Activated CD4-positive, CD25-positive, alpha-beta regulatory T cell treated with anti-CD3 and anti-CD28 coated beads, Interleukin-2, amount 50 U/mL, for 16 hours (primary cell): ENCODE measurements at places on chromosomes 12 and 14.

- DNase-seq = no peak
These were observed 421.9 kb downstream of the LRFN5 start for GRCh38 chr14:42028607-42029006.

GRCh38 chr14:99751539-99752485 is 41.4 kb upstream of the EML1 start:
- no peak for DNase-seq

GRCh38 chr12:116222358-116222757 is 55.1 kb downstream of the MED13L start:
- DNase-seq = no peak

GRCh38 chr12:124949779-124950728 is 35.6 kb upstream of the UBC start:
- DNase-seq = no peak

DNA sequence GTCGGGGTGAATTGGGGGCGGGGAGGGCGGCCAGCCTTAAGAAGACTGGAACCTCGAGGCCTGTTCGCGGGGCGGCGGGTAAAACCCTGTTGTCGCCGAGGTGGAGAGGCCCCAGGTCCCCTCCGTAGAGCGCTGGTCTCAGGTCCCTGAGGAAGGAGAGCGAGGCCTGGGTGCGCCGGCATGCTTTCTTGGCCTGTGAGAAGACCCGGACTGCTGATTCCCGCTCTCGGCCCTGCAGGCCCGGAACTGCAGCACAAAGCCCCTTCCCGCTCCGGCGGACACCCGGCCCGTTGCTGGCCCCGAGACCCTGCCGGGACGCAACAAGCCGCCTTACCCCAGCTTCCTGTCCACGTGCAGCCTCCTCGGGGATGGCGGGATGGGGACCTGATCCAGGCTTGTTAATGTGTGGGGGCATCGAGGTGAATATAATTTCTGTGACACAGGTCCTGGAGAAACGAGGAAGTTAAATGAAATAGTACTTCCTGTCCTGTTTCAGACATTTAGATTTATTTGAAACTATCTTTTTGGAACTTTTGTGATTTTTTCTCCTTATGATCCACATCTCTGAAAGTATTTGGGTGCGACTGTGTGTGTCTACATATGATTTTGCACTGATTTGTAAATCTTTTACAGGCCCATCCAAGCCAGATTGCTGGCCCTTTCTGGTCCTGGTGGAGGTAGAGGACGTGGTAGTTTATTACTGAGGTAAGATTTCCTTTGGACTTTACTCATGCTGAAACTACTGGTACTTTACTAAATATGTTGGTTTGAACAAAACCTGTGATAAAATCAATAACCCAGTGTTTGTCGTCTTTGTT is 600 bp downstream of the PNN start:
- no peak for DNase-seq

- DNase-seq = no peak
These were observed 120.1 kb downstream of the TTC7B start for GRCh38 chr14:90695997-90696660.

GRCh38 chr12:108800591-108800990 is 56.8 kb downstream of the SSH1 start:
- DNase-seq = no peak

GRCh38 chr12:121539908-121540307 is 40.9 kb downstream of the KDM2B start:
- DNase-seq = no peak

DNA sequence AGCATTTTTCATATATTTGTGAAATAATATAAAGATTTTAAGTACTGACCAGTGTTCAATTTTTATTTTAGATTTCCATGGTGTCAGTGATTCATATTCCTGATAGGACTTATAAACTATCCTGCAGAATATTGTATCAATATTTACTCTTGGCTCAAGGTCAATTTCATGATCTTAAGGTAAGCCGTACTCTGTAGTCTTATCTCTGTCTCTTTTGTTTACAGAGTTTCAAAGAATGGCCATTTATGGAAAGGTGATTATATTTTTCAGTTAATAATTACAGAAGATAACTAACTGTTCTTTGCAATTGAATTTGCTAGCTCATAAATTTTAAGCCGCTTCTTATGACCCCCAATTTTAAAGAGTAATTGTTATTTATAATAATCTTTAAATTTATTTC is 27.9 kb downstream of the CGRRF1 start:
- no peak for DNase-seq

DNA sequence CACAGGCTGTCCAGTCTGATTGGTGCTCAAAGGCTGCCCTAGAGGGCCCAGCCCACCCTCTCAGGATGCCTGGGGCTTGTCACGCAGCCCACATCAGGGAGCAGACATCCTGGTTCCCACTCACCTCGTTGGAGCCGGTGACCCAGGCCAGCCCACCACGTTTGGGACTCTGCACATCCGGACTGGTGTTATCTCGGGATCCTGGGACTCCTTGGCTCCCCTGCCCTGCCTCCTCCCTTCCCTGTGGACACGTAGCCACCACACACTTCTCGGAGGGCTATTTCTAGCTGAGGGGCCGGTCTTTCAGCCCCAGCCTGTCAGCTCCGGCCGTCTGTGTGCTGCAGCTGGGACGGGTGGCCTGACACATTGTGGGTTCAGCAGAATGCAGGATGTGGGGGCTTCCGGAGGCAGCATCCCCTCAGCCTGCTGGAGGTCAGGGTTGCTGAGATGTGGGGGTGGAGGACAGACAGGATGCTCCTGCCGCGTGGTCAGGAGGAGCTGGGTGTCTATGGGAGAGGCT is 12.8 kb upstream of the FGF23 start:
- no peak for DNase-seq

DNA sequence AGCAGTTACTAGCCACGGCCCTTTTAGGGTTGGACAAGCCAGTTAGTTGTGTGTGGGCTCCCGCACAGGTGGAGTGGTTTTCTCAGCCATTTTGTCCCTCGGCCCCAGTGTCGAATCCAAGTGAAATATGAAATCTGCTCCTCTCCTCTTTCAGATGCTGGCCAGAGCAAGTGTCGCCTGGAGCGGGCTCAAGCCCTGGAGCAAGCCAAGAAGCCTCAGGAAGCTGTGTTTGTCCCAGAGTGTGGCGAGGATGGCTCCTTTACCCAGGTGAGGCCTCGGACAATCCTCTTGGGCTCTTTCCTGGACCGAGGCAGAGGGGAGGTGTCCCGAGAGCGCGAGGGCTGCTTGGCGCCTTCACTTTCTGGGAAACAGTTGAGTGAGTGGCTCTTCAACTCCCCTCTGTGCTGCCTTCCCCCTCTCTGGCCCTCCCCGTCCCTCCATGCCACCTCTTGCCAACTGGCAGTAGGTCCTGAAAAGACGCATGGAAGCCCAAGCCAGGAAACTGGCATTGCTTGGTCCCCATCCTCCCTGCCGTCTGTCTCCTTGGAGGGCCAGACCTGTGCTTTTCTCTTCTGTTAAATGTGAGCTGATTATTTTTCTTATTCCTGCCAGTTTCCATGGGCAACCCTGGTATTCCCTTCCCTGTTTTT is 74.2 kb downstream of the SMOC1 start:
- DNase-seq = no peak

DNA sequence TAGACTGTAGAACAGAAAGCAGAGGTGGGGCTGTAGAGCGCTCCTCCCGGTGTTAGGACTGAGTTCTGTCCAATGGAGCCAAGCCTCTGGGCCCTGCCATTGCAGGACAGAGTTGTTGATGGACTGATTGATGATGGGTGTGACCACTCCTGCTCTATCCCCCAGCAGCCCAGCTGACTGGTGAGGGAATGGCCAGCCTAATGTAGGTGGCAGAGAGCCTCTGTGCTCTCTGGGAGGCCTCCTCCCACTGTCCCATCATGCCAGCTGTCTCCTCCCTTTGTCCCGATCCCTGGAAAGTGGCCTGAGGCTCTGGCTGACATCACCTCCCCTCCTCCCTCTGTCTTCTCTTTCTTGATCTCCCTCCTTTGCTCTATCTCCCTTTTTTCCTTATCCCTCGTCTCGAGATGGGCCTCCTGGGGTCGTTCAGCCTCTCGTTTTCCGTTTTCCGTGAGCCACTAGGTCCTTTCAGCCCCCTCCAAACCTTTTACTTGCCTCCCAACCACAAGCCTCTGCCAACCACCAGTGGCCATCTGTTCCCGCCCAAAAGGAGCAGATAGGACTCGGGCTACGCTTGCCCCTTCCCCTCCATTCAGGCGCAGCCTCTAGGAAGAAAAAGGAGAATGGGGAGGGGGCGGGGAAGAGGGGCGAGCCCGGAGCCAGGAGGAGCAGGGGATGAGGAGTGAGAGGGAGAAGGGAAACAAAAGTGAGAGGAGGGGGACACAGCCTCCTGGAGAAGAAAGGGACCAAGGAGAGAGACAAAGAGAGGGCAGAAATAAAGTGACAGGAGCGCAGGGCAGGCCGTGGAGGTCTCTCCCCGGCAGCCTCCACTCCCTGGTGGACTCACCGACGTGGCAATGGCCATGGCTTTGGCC is 572 bp downstream of the EFS start:
- no peak for DNase-seq

- DNase-seq = no peak
These were observed 195.8 kb downstream of the FOXN3 start for GRCh38 chr14:89221109-89221810.

GRCh38 chr14:53285821-53286220 is 132.7 kb upstream of the DDHD1 start:
- no peak for DNase-seq

- no peak for DNase-seq
These were observed 25.3 kb downstream of the TPCN1 start for GRCh38 chr12:113246478-113247122.

DNA sequence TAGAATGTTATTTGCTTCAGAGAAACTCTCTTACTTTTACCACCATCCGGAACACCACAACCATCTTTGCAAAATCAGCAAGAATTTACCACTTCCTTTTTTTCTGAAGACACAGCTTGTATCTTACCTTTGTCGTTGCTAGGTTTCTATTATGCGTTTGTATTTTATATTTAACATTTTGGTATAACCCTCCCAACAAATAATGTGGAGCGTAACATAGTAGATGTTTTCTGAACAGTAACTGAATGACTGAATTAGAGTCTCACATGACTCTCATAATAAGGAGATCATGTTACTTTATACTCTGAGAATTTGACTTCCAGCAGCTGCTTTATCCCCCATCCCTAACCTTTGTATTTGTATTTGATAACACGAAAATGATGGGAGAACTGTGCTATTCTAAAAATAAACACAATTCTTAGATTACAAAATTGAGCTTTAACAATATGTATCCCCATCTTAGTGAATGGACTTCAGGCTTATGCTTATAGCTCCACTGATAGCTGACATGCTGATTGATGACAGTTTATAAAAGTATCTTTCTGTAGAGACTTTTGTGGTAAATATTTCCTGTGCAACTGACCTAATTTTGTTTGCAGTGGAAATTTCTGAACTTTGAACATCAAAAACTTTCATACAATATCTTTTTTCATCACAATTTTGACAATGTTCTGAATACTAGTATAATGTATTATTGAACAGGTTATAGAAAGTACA is 7.9 kb upstream of the KLRB1 start:
- DNase-seq = no peak

GRCh38 chr12:116628989-116629388 is 69.8 kb downstream of the MAP1LC3B2 start:
- no peak for DNase-seq

DNA sequence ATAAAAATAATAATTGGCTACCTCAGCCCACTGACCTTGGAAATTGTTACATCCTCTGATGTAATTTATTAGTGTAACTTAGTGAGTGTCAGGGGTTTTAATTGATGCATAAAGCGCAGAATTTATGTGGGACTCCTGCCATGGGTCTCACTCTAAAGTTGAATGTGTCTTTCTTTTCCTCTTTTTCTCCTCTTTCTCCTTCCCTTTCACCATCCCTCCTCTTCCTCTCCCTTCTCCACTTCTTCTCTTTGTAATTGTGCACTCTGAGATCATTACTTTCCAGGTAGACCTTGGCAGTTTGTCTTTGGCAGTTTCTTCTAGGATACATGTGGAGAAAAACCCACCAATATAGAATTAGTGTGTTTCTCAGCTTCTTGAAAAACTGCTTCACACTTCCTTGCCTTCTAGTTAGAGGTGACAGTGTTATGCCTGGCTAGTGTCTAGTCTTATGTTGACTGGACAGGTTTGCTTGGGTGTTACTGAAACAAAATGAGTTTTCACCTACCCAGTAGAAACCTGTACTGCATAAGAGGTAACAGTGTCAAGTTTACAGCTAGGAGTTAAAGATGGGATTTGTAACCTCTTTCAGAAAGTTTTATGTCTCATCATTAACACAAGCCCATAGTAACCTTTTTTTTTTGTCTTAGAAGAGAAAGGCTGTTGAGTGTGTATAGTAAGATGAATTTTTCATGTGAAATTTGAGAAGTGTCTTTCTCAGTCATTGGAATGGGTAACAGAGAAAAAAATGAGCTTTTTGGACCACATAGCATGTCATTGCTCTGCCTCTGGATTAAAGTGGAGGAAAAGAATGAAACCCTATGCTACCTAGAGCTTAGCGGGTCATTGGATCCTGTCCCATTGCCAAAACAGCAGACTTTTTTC is 18.6 kb downstream of the PELI2 start:
- DNase-seq = no peak

- DNase-seq = no peak
These were observed 180.8 kb downstream of the C12orf50 start for GRCh38 chr12:87848248-87848868.

DNA sequence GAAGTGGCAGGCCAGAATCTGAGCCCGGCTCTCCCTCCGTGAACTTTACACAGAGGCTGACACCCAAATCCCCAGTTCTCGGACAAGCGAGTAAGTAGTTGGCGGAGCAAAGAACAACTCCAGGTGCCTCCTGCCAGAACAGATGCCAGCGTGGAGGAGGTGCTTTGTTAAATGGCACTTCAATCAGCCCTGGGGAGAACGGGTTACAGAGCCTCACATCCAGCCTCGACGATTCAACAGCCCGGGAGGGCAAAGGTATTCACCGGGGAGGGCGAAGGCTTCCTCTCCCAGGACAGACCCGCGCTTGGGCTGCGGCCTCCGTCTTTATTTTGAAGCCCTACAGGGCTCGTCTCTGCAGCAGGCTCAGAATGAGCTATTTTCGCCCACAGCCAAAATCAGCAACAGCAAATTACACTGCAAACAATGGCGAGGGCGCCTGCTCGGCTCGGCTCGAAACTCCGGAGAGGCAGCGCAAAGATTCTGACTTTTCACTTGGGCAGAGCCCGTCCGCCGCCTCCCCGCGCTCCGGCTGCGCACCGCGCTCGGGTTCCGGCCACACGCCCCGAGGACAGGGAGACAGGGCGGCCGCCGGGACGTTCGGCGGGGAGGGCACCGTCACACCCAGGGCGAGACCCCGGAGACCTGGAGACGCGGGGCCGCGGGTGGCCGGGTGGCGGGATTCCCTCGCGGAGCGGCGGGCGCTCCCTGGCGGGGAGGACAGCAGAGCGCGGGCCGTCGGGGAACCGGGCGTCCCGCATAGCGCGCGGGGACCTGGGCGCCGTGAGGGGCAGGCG is 811 bp downstream of the TMCC3 start:
- no peak for DNase-seq

- no peak for DNase-seq
These were observed 92.9 kb downstream of the KSR2 start for GRCh38 chr12:117875744-117876435.

- DNase-seq = no peak
These were observed 70.7 kb downstream of the PPHLN1 start for GRCh38 chr12:42396473-42397259.

DNA sequence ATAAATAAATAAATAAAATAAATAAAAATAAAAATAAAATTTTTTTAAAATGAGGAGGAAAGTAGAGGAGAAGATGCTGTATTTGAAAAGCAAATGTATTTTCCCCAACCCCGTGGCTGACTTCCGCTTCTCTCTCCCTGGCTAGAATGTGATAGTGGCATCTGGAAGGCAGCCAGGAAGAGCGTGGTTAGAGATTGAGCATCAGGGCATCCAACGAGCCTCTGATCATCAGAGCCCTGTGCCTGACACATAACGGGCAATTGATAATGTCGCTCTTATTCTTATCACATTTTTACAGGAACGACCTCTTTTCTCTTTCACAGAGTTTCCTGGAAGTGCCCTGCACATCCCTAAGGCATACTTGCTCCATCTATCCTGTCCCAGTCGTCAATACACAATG is 496.9 kb upstream of the TMEM132C start:
- DNase-seq = no peak
